Stimulated activated CD8-positive, alpha-beta memory T cell treated with anti-CD3 and anti-CD28 coated beads, Interleukin-15, amount 100 ng/mL, for 24 hours (primary cell): ENCODE measurements at places on chromosomes 12 and 14.

DNA sequence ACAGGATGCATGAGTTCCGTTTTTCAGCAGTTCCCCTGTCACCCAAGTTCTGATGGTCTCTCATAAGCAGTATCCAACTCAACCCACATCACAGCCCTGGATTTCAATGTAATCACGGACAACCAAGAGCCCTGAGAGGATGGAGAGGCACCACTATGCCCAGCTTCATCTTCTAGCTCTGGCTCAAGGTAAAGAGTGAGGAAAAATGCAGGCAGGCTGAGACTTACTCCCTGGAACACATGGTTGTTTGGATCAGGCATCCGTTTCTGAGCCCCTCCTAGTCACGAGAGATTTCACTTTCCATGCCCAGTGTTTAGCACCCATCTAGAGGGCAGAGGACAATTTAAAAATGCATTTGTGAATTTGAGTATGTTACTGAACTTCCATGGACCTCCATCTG is 45.0 kb downstream of the ANO2 start:
- DNase-seq: no peak

DNA sequence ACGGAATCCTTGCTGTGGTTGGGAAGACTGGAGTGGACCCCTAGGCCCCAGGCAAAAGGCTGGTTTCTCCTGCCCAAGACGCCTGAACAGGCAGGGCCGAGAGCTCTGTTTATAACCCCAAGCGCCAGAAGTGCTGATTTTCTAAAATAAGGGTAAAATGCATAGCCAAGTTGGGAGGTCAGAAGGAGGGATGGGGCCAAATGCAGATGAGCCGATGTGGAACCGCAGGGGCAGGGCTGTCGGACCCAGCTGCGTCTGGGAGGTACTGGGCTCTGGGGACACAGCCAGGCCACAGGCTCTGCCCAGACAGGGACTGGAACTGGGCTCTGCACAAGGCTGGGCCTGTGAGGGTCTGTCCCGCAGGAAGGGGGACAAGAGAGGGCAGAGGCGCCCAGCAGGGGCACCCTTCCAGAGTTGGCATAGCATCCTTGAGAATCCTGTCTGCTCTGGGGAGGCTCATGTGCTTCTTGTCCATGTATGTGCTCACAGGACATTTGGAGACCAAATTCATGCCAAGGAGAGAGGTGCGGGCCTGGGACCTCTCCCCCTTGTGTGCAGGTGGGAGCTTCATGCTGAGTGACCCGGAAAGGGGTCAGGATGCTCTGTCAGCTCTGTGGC is 49.1 kb downstream of the JAG2 start:
- no peak for DNase-seq

DNA sequence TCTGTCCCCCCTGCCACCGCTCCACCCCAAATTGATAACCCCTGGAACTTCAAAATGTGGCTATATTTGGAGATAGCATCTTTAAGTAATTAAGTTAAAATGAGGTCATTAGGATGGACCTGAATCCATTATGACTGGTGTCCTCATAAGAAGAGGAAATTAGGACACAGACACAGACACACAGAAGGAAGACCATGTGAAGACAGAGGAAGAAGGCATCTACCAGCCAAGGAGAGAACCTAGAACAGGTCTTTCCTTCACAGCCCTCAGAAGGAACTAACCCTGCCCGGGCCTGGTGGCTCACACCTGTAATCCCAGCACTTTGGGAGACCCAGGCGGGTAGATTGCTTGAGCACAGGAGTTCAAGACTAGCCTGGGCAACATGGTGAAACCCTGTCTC is 3.6 kb upstream of the HRK start:
- no peak for DNase-seq

DNA sequence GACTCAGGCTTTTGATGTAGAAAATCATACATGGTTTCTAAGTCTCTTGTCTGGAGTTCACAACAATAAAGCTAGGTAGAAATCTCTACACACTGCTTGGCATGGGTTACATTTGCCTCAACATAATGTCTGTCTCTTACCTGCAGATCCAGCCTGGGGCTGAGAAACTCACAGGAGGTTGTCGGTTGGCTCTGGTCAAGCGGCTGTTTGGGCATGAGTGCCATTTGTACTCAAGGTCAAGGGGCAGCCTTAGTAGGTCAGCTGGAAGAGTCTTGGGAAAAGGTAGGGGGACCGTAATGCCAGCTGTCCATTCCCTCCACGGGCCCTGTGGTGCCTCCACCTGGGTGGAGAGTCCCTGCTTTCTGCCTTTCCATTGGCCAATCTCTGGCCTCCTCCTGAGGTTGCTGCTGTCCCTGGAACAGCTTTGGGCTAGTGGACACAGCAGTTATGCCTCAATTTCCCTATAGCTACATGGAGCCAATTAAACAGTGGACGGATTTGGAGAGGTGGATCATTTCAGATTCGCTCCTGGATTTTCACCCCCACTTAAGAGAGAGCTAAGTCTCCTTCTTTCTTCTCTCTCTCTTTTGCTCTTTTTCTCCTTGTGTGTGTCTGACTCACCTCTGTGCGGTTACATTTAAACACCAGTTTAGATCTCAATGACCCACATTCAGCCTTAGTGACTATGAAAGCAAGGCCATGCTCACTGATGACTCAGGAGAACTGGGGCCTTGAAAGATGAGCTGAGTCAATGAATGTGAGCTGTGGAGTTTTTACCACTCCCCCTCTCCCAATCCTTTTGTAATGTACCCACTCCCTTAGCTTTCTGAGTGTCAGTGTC is 132.8 kb upstream of the HIF1A start:
- no peak for DNase-seq

- DNase-seq: peak; percentile 61
Observed at GRCh38 chr14:61280526-61281185, 482 bp downstream of the TMEM30B start.

GRCh38 chr12:25876383-25877045 is 82.0 kb upstream of the RASSF8 start:
- DNase-seq: no peak

- no peak for DNase-seq
Observed at GRCh38 chr14:44981198-44981597, 19.2 kb downstream of the TOGARAM1 start.

GRCh38 chr12:110039085-110039807 is 9.1 kb downstream of the C12orf76 start:
- no peak for DNase-seq

DNA sequence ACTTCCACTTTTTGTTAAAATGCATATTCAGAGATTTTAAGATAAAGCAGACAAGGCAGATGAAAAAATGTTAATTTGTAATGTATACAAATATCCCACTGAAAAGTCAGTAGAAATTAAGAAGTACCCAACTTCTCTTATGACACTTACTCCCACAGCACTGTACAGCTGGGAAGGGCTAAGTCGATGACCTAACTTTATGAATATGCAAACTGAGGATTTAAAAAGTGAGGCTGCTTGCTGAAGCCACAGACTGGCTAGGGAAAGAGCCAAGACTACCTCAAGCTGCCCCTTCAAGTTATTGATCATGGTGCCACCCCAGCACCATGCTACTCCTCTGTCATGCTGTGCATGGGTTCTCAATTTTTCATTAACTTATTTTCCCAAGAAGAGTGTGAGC is 17.0 kb downstream of the PPM1H start:
- DNase-seq: no peak

DNA sequence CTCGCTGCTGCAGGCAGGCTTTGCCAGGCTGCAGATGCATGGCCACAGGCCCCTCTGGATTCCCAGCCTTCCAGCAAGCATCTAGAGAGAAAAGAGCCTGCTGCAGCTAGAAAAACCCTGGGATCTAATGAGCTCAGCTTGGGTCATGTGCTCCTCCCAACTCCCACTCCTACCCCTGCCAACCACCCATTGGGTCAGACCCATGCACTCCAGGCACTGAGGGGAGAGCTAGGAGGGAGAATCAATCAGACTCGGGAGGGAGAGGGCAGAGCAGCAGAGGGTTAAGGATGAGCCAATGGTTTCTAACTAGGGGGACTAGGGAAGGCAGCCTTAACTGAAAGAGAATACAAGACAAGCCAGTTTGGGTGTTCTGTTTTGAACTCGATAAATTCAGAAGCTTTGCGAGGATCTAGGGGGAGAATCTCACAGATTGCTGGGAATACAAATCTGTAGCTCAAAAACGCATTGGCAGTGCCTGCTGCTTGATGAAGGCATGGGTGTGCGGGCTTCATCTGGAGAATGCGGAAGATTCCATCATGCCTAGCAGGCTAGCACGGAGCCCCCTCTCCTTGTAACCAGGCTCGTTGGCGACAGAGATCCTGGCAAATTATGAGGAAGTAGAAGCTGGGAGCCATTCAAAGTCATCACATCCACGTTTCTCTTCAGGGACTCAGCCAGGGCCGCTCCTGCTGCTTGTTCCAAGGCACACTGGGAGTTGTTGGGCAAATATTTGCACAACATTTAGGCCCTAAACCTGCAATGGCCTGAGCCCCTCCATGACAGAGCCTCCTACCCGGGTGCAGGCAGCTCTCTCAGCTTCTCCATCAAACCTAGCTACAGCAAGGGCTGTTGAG is 56.4 kb downstream of the VCPKMT start:
- DNase-seq: no peak

GRCh38 chr14:58702441-58703160 is 64.8 kb downstream of the DACT1 start:
- DNase-seq: no peak

- DNase-seq: no peak
Observed at GRCh38 chr12:95408201-95408600, 65.8 kb upstream of the METAP2 start.

DNA sequence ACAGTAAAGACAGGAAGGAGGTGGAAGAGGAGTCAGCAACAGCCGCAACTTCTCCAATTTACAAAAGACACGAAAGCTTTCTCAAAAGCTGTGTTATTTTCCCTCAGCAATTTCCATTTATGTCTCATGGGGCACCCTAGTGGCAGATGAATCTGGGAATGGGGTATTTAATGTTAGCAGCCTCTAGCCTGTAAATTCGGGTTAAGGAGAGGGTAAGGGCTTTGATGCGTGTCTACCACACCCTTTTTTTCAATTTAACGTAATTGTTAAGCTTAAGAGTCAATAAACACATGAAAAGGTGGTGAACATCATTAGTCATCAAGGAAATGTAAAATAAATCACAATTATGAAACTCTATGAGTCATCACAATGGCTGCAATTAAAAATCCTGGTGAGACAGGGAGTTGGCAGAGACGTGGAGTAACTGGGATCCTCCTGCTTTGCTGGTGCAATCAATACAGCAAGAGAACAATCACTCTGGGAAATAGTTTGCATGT is 986.4 kb downstream of the AACS start:
- no peak for DNase-seq

DNA sequence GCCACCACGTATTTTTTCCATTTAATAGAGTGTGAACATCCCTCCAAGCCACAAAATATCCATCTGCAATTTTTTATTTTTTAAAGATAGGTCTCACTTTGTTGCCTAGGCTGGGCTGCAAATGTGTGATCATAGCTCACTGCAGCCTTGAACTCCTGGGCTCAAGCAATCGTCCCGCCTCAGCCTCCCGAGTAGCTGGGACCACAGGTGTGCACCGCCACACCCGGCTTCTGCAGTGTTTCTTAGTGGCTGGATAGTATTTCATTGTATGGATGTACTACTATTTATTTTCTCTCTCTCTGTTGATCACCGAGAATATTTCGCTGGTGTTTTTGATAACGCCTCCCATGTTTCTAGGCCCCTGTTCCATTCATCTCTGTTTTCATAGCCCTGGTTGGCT is 17.5 kb downstream of the MLXIP start:
- DNase-seq: no peak

DNA sequence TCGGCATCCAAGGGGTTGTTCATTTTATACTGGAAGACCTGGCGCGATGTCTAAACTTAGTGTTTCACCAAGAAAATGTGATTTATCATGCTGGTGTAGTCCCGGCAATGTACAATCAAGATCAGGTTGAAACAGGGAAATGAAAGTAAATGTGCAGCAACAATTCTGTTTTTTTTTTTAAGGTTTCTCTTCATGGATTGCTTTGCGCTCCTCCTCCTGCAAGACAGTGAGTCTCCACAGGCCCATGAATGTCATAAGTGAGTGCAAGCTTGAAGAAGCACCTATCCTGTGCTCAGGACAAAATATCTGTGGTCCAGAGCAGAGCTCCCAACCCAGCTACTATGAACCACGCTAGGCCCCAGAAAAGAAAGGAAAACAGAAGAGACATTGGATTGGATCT is 143.4 kb downstream of the KCNK10 start:
- DNase-seq: no peak

GRCh38 chr14:25411781-25412757 is 362.1 kb upstream of the STXBP6 start:
- DNase-seq: no peak

GRCh38 chr12:114221136-114221833 is 184.7 kb downstream of the TBX5 start:
- DNase-seq: no peak

DNA sequence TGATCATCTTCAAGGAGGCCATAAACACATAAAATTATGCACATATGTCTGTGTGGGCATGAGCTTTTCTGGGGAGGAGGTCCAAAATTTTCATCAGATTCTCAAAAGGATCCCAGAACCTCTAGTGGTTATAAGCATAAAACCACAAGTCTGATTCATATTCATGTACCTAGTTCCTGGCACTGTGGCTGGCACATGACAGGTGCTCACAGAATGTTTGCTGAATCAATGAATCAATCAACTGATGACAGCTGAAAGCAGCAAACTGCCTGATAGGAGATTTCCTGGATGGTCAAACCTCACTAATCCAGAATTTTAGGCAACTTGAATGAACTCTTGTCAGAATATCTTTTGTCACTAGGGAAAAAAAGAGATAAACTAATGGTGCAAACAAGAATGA is 13.5 kb upstream of the CMKLR1 start:
- no peak for DNase-seq

DNA sequence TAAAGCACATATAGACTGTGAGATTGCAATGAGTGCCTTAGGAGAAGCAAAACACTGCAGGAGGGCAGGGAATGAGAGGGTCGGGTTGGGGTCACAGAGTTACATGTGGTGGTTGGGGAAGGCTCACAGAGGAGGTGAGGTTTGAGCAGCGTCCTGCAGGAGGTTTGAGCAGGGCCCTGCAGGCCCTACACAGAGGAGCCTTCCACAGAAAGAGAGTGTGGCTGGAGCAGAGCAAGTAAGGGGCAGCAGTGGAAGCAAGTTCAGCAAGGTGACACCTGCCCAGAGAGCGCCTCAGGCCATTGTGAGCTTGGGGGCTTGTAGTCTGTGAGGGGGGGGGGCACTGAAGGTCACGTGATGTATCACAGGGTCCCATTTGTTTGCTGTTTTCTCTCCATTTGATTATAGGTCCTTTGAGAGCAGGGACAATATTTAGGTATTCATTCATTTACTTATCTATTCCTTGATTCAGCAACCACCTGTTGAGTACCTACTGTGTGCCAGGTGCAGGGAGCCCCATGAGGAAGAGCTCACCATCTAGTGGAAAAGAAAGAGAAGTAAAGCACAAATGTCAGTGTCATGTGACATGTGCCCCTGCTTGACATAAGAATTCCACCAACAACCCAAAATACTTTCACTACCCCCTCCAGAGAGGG is 56.6 kb downstream of the GALNT16 start:
- DNase-seq: no peak

- DNase-seq: no peak
Observed at GRCh38 chr12:90074086-90074485, 365.4 kb upstream of the ATP2B1 start.

- DNase-seq: no peak
Observed at GRCh38 chr14:86799244-86799647, 1193.7 kb downstream of the GALC start.

- no peak for DNase-seq
Observed at GRCh38 chr14:63273129-63273528, 45.6 kb downstream of the GPHB5 start.

GRCh38 chr12:99309812-99310211 is 337.7 kb upstream of the GARIN6 start:
- DNase-seq: no peak

GRCh38 chr12:22285846-22286245 is 48.7 kb downstream of the ST8SIA1 start:
- DNase-seq: no peak
